NCI-H1436 treated with DMSO at 0.1 percent for 48 hours (cell line): ENCODE measurements at places on chromosomes 7 and 10.

- no peak for DNase-seq
These were observed 66.0 kb downstream of the CLEC2L start for GRCh38 chr7:139589474-139589873.

- no peak for DNase-seq
These were observed 107.6 kb upstream of the SAMD8 start for GRCh38 chr10:75003891-75004290.

- DNase-seq, result no peak
These were observed 12.3 kb downstream of the SUN3 start for GRCh38 chr7:48016641-48017040.

GRCh38 chr10:100728928-100729861 is 16.2 kb upstream of the PAX2 start:
- no peak for DNase-seq

DNA sequence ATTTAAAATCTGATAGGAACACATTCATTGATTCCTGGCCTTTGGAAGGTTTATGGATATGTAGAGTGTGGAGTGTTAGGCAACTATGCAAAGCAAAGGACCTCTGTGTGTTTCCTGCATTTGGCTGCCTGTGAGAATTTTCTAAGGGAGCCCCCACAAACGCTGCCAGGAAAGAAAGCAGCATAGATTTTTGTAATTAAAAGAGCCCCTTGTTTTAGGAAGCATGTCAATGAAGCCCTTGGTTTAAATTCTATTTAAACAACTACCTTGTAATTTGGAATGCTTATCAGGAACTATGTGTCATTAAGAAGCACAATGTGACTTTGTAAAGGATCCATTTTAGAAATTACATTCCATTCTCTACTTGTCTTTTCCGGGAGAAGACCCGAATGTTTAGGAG is 742.5 kb downstream of the NXPH1 start:
- DNase-seq, result no peak

- no peak for DNase-seq
These were observed 19.3 kb downstream of the VWA2 start for GRCh38 chr10:114258274-114258840.

DNA sequence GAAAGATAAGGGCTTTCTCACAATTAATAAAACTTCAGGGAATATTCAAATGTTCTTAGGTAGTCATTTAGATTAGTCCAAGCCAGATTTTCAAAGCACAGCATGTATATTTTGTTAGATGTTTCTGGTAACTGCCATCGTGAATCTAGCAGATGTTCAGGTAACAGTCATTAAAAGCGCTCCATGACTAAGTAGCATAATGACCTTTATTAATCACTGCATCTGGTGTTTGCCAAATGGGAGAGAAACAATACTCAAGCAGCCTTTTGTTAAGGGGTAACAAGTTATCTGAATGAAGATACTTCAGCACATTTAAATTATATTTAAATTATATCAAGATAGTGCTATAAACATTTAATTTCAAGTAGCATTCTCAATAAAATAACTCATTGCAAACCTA is 47.5 kb downstream of the USP6NL start:
- no peak for DNase-seq
